CD4-positive, alpha-beta T cell treated with Interleukin-1 beta for 1 hour (primary cell): ENCODE measurements at places on chromosomes 5 and 9.

DNA sequence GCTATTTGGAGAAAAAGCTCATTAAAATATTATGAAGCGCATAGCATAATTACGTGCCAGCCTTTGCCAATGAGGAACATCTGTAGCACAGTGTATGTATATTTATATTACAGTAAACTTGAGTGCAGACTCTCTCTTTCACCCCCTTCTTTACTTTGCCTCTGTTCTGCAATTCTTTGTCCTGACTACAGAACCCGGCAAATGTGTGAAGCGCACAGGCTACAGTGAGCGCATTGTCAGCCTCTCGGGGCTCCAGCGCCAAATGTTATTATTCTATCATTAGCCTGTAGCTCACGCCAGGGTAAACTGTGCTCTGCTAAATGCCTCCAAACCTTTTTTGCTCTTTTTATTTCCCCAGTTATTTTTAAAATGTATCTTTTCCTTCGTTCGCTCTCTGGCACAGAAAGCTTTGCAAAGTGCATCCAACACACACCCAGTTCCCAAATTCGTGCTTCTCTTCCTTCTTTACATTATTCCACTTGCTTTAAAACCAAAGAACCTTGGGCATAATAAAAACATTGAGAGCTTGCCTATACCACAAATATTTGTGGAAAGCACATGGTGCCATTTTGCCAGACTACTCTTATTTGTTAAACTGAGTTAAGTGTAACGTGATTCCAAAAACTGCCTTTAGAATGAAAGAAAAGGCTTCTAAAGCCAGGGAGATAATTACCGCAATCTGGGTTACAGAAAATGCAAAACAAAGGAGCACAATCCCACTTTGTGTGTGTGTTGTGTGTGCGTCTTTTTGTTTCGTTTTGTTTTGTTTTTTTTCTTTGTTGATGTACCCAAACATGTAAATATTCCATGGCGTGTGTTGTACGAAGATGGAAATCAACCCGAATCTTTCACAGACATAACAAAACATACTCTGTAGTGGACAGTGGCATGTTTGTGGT is 164.1 kb upstream of the MPDZ start:
- no peak for DNase-seq

DNA sequence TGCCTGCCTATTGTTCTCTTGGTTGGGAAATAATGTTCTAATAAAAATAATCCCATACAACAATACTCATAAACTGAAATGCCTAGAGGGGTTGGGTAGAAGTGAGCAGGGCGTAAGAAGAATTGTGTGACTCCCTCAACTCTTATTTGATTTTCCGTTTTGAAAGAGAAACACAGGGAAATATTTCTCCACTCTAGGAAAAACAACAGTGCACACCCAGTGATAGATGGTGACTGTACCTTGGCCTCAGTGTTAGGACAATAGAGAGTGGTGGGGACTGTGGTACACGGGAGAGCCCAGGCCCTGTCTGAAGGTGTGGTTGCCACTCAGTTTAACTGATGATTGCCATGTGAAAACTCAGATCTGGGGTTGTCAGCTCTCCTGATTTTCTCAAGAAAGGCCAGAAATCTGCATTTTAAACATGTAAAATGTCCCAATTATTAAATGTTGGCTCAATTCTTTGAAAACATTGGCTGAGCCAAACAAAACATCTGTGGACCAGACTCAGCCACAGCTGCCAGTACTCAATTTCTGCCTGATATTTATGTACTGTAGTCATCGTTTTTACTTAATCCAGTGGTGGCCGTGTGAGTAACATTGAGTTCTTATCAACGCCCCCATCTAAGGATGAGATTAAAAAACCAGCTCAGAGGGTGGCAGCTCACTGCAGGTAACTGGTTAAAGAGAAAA is 103.8 kb upstream of the ZNF618 start:
- no peak for DNase-seq

DNA sequence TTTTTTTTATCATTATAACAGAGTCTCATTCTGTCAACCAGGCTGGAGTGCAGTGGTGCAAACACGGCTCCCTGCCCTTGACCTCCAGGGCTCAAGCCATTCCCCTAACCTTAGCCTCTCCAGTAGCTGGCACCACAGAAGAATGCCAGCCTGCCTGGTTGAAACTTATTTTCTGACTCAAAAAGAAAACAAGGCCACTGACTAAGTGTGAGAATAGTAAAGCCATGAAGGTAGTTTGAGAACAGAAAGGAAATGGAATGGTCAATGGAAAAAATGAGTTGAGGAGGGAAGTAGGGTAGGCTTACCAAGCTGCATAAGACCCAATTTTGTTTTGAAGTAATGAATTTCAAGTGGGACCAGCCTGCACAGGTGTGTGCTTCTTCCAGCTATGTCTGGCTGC is 82.8 kb upstream of the RORB start:
- DNase-seq = no peak

- DNase-seq = no peak
Observed at GRCh38 chr9:92516521-92516920, 19.3 kb downstream of the ECM2 start.

DNA sequence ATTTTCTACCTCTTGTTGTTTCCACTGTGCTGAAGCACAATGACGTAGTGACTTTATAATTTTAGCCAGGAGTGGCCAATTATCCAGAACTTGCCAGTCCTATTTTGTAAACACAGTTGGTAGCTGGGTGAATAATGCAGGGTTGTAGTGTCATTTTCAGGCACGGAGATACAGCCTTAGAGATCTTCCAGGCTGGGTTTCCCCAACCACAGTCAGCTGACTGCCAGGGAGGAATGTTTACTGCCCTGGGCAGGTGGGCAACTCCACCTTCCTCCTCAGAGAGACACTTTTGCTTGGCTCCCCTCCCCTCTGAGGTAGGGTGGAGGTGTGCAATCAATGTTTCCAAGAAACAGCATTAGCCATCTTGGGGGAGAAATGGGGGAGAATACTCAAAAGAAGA is 228.1 kb upstream of the NR4A3 start:
- no peak for DNase-seq

GRCh38 chr9:75000835-75001234 is 27.3 kb downstream of the CARNMT1 start:
- no peak for DNase-seq

DNA sequence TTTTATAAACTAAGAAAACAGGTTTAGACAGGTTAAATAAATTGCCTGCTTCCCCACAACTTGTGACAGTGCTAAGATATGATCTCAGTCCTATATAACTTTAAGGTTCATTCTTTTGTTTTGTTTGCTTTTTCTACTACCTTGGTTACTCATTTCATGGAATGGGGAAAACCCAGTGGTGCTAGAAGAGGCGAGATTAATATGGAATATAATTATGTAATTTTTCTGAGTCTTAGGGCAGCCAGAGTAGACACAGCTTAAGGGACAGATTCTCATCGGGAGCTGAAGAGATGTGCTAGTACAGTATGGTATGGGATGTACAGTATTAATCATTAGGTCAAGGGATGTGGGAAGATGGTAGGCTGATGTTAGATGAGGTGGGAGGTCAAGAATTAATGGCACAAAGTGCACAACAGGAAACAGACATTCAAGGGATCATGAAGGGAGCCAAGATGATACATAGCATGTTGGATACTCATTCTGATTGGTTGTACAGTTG is 6.2 kb downstream of the TRIM32 start:
- no peak for DNase-seq

DNA sequence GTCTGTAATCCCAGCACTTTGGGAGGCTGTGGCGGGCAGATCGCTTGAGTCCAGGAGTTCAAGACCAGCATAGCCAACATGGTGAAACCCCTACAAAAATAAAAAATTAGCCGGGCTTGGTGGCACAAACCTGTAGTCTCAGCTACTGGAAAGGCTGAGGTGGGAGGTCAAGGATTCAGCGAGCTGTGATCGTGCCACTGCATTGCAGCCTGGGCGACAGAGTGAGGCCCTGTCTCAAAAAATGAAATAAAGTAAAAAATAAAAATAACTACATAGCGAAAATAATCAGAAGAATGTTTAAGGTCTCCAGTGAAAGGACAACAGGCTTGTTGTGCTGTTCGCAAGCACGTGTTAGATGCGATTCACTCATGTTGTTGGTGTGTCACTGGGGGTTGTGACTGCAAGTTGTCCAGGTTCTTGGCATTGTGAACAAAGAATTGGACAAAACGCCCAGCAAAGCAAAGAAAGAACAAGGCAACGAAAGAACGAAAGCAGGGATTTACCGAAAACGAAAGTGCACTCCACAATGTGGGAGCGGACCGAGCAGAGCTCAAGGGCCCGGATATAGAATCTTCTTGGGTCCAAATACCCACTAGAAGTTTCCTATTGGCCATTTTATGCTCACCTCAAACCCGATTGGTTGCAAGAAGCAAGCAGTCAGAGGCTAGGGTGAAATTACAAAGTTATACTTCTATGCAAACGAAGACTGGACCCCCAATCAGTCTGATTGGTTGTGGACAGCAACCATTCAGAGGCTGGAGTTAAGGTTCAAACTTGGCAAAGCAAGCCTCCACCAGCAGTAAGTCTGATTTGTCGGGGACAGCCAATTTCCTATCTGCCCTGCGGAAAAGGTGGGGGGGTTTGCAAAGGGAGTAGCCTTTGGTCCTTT is 844 bp upstream of the MCCC2 start:
- peak; percentile 43 for DNase-seq

DNA sequence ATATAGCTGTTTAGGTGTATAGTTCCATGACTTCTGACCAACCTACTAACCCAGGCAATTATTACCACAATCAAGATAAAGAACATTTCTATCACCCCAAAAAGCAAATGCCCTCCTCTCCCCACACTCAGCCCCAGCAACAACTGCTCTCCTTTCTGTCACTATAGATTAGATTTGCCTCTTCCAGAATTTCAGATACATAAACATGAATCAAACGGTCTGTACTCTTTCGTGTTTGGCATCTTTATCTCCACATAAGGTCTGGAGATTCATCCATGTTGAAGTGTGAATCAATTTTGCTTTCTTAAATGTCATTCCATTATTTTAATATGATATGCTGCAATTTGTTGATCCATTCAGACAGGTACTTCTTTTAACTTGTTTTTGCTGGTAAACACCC is 10.5 kb upstream of the GCNT1 start:
- DNase-seq = no peak

GRCh38 chr9:38318759-38319495 is 73.6 kb upstream of the ALDH1B1 start:
- DNase-seq = no peak

DNA sequence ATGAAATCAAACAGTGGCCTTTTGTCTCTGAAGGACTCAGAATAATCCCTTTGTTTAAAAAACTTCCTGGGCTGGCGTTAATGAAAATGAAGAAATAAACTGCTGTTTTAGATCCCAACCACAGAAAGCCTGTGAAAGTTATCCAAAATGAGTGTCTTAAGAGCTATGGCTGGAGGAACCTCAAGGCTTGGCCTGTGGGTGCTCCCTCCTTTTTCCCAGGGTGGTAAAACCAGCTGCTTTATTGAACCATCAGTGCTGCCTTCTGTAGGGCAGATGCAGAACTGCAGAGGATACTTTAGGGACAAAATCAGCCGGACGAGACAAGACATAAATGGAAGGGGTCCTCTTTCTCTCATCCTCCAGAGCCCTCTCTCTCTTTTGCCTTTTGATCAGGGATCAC is 100.9 kb downstream of the SMARCA2 start:
- DNase-seq = no peak

DNA sequence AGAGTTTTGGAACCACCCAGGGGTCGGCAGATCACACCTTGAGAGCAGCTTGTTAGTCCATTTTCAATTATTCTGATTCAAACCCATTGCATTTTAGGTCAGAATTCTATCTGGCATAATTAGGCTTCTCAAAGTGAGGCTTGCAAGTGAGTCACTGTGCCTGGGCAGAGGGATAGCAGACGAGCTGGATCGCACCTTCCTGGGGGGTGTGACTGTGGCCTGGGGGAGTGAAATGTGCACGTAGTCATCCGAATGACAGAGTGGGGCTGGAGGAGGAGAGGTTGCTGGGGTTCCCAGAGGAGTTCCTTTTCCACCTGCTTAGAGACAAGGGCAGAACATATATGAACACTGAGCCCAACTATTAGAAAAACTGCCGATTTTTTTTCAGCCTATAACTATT is 31.7 kb downstream of the SPACA9 start:
- no peak for DNase-seq

DNA sequence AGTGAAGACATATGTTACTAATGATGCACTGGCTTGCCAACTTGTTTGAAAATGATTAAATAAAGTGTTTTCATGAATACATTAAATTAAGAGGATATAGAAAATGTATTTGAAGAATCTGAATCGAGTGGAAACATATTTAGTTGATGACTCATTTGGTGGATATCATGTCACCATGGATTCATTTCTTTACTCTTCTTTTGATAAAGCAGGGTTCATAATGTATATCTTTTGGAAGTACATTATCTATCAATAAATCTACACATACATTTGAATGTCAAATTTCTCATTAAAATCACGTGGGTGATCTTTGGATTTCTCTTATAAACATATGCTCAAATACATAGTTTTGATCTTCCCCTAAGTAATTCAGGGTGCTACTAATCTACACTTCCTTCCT is 1148.1 kb upstream of the ACO1 start:
- no peak for DNase-seq
